ENCODE measurements at places on chromosomes 6 and 20.

GRCh38 chr6:31299947-31300346, 28.1 kb upstream of the HLA-C start:
- no peak for DNase-seq

- DNase-seq: peak; percentile 9
Measured at GRCh38 chr6:27806981-27807440, 105.2 kb downstream of the OR2B2 start.

DNA sequence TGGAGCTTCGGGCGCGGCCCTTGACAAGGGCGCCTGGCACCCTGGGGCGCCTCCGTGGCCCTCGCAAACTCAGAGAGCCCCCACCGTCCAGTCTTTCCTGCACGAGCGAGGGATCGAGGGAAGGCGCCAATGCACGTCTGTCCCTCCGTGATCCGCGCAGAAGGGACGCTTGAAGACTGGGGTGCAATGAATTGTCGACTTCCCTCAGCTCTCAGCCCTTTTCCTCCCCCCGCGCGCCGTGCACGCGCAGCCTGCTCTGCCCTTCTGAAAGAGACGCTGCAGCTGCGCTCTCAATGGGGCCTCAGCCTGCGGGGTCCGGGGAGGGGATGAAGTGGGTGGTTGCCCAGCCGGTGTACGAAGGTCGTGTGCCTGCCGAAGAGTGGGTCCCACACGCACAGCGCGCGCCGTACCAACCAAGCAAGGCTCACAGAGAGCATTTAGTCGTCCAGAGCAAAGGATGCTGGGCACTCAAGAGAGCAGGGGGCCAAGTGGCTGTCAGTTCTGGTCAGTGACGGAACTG, 5.5 kb upstream of the SOX4 start:
- DNase-seq: no peak

DNA sequence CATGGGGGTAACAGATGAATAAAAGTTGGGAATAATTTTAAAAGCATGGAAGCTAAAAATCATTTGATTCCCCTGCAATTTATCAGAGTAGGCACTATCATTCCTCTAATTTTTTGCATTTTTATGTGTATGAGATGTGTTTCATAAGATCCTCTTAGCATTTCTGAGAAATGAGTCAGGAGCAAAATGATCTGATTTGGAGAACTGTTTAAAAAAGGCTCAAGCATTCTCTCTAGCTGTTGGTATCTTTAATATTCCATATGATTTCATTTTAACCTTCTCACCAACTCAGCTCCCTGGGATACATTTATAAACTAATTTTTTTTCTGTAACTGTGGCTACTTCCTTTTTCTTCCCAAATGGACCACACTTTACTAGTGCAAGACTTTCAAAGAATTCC, 60.9 kb downstream of the MCHR2 start:
- DNase-seq: no peak

- DNase-seq: no peak
Measured at GRCh38 chr6:103672169-103672568, 1187.5 kb downstream of the HACE1 start.

GRCh38 chr6:7550433-7550801, 8.9 kb downstream of the DSP start:
- DNase-seq: no peak

- DNase-seq: no peak
Measured at GRCh38 chr6:119102901-119103300, 24.4 kb upstream of the FAM184A start.

DNA sequence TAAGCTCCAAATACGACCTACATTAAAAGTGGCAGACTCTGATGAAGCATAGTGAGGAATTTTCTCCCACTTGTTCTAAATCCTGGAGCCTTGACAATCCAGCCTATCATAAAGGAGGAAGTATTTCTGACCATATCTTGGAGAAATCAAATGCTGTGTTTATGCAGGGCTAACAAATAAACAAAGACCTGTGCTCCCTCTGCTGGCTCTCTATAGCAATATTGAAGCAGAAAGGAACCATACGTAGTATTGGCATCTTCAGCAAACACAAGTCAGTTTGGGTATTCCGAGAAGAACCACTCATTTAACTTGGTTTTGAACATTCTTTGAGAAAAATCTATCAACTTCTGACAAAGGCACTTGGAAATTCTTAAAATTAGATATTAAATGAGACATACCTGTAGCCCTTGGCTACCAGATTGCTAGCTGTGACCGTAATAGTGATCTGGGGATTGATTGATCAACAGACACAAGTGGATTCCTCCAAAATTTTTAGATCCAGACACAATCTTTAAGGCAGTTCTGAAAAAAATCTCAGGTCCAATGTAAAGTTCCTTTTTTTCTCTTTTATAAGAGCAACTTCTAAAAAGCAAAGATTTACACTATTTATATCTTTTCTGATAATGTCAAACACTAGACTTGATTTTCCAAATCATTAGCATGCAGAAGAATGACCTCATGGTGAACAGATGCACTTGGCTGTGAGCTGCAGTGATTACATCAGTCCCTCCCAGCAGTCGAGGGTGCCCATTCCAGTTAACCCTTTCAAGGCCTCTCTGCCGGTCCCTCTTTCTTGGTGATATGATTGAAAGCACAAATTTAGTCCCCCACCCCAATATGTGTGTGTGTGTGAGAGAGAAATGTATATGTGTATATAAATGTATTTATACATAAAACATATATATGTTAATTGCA, 40.2 kb downstream of the INSM1 start:
- DNase-seq: no peak

- DNase-seq: no peak
Measured at GRCh38 chr20:37567671-37568588, 40.3 kb upstream of the BLCAP start.

- DNase-seq: no peak
Measured at GRCh38 chr20:2122936-2123335, 21.3 kb downstream of the STK35 start.

DNA sequence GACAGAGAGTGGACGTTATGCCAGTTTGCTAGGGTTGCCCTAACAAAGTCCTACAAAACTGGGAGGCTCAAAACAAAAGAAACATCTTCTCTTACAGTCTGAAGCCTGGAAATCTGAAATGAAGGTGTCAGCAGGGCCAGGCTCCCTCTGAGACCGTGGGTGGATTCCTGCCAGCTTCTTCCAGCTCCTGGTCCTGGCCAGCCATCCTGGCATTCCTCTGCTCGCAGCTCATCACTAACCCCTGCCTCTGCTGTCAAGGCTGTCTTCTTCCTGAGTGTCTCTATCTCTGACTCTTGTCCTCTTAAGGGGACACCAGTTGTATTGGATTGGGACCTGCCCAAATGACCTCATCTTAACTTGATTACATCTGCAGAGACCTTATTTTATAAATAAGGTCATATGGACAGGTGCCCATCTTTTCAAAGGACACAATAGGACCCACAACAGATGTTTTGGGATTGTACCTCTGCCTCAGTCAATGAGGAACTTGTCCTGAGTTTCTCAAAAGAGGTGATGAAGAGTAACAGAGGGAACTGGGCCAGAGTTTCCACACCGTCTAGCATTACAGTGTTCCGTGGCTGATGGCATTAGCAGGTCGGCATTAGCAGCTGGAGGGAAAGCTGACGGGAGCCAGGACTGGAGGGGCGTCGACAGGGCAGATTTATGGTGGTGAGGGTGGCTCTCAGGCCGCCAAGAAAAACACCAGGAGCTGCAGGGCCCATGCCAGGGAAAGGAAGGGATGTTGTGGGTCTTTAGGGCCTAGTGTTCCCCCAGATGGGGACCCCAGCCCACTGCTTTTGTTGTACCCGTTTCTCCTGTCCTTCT, 157.3 kb downstream of the TBXT start:
- no peak for DNase-seq

GRCh38 chr20:49679634-49680033, 34.0 kb downstream of the B4GALT5 start:
- no peak for DNase-seq

- DNase-seq: peak; percentile 29
Measured at GRCh38 chr6:52221302-52221701, 23.0 kb downstream of the IL17F start.

GRCh38 chr6:123616016-123616415, 20.7 kb downstream of the TRDN start:
- no peak for DNase-seq

DNA sequence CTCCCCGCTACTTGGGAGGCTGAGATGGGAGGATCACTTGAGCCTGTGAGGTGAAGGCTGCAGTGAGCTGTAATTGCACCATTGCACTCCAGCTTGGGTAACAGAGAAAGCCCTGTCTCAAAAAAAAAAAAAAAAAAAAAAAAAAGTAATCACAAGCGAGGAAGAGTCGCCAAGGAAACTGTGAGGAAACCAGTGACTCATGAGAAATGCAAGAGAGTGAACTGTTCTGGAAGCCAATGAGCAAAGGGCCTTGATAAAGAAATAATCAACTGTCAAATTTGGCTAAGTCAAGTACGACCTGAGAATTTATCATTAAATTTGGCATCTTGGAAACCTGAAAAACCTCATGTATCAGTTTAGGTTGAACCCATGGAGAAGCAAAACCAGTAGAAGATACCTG, 16.1 kb upstream of the LAMP5 start:
- DNase-seq: no peak

DNA sequence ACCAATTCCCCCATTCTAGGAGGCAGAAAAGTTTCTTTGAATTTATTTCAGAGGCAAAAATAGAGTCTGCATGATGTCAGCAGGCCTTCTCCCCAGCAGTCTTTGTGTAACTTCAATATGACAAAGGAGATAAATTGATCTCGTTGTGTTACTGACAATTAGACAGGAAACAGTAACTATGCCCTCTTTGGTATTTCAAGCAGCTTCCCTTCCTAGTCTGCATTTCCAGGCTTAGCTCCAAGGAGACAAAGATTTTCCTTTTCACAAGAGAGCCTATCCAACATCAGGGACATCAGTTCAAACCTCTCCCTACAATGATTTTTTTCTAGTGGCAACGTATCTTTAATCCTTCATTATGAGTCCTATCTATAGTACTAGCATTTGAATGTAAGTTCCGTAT, 245.9 kb upstream of the HSF2 start:
- DNase-seq: no peak

GRCh38 chr20:34537651-34538050, 20.9 kb upstream of the MAP1LC3A start:
- no peak for DNase-seq

DNA sequence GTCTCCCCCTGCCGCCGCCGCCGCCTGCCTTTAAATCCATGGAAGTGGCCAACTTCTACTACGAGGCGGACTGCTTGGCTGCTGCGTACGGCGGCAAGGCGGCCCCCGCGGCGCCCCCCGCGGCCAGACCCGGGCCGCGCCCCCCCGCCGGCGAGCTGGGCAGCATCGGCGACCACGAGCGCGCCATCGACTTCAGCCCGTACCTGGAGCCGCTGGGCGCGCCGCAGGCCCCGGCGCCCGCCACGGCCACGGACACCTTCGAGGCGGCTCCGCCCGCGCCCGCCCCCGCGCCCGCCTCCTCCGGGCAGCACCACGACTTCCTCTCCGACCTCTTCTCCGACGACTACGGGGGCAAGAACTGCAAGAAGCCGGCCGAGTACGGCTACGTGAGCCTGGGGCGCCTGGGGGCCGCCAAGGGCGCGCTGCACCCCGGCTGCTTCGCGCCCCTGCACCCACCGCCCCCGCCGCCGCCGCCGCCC, 474 bp downstream of the CEBPB start:
- peak; percentile 43 for DNase-seq

DNA sequence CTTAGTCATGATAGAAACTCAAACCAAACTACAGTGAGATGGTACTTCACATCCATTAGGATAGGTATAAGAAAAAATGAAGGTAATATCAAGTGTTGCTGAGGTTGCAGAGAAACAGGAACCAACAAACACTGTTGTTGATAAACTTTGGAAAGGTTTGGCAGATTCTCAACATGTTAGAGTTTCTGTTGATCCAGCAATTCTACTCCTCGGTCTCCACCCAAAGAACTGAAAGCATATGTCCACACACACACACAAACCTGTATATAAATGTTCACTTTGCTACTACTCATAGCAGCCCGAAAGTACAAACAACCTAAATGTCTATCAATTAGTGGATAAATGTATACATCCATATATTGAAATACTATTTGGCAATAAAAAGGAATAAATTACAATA, 128.3 kb upstream of the CARMIL1 start:
- no peak for DNase-seq

GRCh38 chr20:47106786-47107185, 212.1 kb downstream of the EYA2 start:
- no peak for DNase-seq

- no peak for DNase-seq
Measured at GRCh38 chr6:133697666-133698065, 191.2 kb upstream of the TCF21 start.

DNA sequence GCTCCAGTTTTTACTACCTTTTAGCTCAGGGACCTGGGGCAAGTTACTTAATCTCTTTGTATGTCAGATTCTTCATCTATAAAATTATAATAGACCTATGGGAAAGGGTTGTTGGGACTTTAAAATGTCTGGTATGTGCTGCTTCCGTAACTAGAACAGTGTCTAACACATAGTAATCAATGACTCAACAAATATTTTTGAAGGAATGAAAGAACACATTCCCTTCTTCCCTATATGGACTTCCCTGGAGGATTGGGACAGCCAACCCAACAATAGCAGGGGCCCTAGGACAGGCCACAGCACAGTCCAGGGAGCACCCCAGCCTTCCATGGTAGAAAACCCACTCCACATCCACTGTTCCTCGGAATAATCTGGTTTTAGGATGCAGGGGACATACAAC, 50.7 kb upstream of the TPD52L1 start:
- no peak for DNase-seq

DNA sequence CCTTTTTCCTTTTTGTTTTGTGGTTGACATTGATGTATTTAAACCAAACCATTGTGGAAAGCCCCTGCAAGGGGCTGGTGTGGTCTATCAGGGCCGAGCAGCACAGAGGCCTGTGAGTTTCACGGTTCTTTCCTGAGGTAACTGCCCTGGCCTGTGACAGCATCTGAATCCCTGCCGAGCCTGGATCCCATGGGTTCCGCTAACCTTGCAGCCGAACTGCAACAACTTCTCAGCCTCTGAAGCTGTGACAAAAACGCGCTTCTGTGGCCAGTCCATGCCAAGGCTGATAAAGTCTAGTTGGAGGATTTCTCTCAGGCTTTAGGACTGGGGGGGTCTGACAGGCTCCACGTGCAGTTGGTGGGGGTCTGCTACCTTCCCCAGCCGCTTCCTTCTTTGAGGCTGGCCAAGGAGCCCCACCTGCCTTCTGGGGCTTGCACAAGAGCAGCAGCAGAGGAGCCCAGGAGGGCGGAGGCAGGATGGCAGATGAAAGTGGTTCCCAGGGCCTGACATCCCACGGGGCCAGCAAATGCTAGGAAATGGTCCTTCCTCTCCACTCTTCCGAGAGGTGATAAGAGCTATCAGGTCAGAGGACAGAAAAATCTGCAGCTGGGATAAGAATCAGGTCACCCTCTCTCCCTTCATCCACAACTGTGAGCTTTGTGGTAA, 150.9 kb downstream of the PREX1 start:
- DNase-seq: no peak

GRCh38 chr6:119985952-119986736, 636.6 kb upstream of the MAN1A1 start:
- DNase-seq: no peak
